ENCODE measurements at places on chromosomes 13 and 19.

- DNase-seq: peak; percentile 62
Observed at GRCh38 chr19:869245-870177, 10.0 kb downstream of the CFD start.

DNA sequence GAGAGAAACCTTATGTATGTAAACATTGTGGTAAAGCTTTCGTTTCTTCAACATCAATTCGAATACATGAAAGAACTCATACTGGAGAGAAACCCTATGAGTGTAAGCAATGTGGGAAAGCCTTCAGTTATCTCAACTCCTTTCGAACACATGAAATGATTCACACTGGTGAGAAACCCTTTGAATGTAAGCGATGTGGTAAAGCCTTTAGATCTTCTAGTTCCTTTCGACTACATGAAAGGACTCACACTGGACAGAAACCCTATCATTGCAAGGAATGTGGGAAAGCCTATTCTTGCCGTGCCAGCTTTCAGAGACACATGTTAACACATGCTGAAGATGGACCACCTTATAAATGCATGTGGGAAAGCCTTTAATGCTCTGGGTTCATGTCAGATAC is 24.7 kb downstream of the ZNF136 start:
- DNase-seq: no peak

DNA sequence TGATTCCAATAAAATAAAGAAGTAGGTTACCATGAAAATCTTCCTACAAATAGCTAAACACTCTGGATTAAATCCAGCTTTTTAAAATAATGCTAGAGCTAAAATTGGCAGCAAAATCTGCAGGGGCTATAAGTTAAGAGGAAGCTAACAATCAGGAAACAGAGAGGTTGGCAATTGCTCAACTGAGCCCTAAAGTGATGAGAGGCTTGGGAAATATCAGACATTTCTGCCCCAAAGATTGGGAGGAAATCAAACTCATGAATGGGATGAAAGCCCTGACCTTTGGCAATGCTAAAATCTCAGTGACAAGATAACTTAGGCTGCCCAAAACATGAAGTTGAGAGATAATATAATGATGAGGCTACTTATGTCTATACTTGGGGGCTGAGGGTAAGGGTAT is 1437.9 kb downstream of the EFNB2 start:
- DNase-seq: no peak

- DNase-seq: no peak
Observed at GRCh38 chr13:110128546-110128945, 178.4 kb downstream of the COL4A1 start.

GRCh38 chr13:74561155-74561554 is 427.0 kb upstream of the KLF12 start:
- no peak for DNase-seq

All from kidney tubule cell (primary cell).